ENCODE measurements at places on chromosomes 6 and 20.

DNA sequence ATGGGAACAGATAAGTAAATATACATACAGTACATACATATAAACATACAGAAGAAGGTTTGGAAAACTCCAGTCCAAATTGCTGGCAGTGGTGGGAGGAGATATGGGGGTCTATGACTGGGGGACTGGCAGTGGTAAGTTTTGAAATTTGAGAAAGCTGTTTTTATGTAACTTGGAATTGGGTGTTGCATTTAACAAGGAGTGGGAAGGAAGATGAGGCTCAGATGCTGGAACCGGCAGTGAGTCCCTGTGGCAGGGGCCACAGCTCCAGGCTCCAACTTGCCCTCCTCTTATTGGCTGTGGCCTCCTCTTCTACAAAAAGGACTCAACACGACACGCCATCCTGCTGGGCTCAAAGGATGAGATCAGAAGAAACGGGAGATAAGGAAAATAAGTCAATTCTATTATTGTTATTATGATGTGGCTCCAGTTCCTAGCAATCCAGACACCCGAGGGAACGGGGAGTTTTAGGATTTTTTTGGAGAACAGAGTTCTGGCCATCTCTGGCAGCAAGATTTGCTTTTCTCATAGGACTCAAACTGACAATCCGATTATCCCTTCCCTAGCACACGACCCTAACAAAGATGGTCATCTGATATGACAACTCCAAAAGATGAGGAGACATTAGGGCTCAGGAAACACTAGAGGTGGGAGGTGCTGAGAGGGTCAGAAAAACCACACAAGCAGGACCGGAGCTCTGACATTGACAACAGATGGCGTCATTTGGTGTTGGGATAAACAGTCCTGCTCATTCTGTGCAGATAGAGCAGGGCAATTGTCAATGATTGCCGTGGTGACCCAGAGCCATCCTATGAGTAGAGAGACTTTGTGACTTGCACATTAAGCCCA is 6.0 kb upstream of the TGM2 start:
- DNase-seq: no peak

DNA sequence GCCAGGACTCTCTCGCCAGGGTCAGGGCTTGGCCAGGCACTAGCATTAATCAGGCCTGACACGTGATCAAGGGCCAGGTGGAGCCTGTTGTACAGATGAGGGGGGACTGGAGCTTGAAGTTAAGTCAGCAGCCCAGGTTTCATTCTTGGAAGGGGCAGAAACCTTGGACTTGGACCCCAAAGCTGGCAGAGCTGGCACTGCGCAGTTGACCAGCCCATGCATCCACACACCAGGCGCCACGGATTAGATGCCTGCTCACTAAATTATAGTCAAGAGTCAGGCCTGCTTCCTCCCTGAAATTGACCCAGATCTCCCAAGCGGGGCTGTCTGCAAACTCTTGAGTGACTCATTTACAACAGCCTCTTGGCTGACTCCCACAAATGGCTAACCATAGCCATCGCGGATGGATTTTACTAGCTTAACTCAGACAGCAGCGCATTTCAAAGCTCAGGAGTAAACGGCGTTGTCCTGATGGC is 4.1 kb upstream of the TAF4 start:
- no peak for DNase-seq

- DNase-seq: no peak
Observed at GRCh38 chr6:36136551-36136950, 6.2 kb downstream of the MAPK13 start.

GRCh38 chr6:13025893-13026499 is 302.3 kb downstream of the TBC1D7 start:
- DNase-seq: no peak

GRCh38 chr6:160882791-160883279 is 108.7 kb upstream of the MAP3K4 start:
- no peak for DNase-seq

- DNase-seq: no peak
Observed at GRCh38 chr6:53263917-53264316, 84.8 kb downstream of the ELOVL5 start.

- no peak for DNase-seq
Observed at GRCh38 chr6:105428342-105428957, 25.6 kb upstream of the PREP start.

GRCh38 chr20:5364136-5364821 is 47.5 kb upstream of the PROKR2 start:
- no peak for DNase-seq

GRCh38 chr6:167567142-167568033 is 242.5 kb downstream of the TTLL2 start:
- DNase-seq: no peak

- no peak for DNase-seq
Observed at GRCh38 chr6:160420969-160421556, 72.9 kb downstream of the SLC22A3 start.

GRCh38 chr6:77987035-77987384 is 334.2 kb downstream of the MEI4 start:
- no peak for DNase-seq

GRCh38 chr6:75633045-75633444 is 31.4 kb downstream of the SENP6 start:
- DNase-seq: no peak

Measured in kidney capillary endothelial cell (primary cell).